ENCODE measurements at places on chromosomes 13 and 19. TPM values are rescaled to one million over a fixed set of nuclear protein-coding genes. Genes with fewer than 3 reads are reported as not detected.

SH2D3A gene
- total RNA-seq: 0.66 TPM

PROZ gene
- total RNA-seq: not detected

EBI3 gene
- 1.7 TPM for total RNA-seq

ZNF625 gene
- 7.8 TPM for total RNA-seq

LGALS4 gene
- 7.8 TPM for total RNA-seq

ZNF471 gene
- total RNA-seq: 11.4 TPM

NLRP4 gene
- not detected for total RNA-seq

ARGLU1 gene
- 88.1 TPM for total RNA-seq

GIPR gene
- total RNA-seq: not detected

CBLC gene
- total RNA-seq: not detected

OR4F17 gene
- total RNA-seq: not detected

COX6B2 gene
- 0.16 TPM for total RNA-seq

BEST2 gene
- not detected for total RNA-seq

FBXW9 gene
- 3.6 TPM for total RNA-seq

Data from sigmoid colon (tissue), 7 donors.